SJSA1 (cell line): ENCODE measurements at places on chromosomes 4 and X. TPM values are rescaled to one million over a fixed set of nuclear protein-coding genes. Genes with fewer than 3 reads are reported as not detected.

DNA sequence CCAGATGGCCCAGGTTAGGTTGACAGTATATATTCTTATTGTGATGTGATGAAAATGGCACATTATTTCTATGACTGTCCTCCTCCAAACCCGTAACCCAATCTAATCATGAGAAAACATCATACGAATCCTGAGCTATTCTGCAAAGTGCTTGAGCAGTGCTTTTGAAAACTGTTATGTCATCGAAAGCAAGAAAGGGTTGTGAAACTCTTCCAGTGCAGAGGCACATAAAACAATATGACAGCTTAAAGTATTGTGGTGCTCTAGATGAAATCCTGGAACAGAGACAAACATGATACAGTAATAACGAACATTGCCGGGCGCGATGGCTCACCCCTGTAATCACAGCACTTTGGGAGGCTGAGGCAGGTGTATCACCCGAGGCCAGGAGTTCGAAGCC lies 1648.0 kb downstream of the STIM2 start:
- no peaks in the 10 kb centered on the region for H3K36me3 ChIP-seq
- H3K4me3 ChIP-seq: no peak overlapping the region
- H3K4me1 ChIP-seq: no peaks in the 10 kb centered on the region
- no peaks in the 10 kb centered on the region for H3K27me3 ChIP-seq

- H3K27ac ChIP-seq: no peak within 1 kb of the TSS
- H3K4me3 ChIP-seq: no peak within 1 kb of the TSS
- H3K27me3 ChIP-seq: no peaks in the 10 kb centered on the region
- H3K4me1 ChIP-seq: no peaks in the 10 kb centered on the region
- DNase-seq: no peak
These were observed at the start of gene HTR2C for GRCh38 chrX:114583646-114584374. TSS of gene HTR2C (plus strand) at chrX:114584086. CDS start at chrX:114726937, 142,851 bp downstream.

DNA sequence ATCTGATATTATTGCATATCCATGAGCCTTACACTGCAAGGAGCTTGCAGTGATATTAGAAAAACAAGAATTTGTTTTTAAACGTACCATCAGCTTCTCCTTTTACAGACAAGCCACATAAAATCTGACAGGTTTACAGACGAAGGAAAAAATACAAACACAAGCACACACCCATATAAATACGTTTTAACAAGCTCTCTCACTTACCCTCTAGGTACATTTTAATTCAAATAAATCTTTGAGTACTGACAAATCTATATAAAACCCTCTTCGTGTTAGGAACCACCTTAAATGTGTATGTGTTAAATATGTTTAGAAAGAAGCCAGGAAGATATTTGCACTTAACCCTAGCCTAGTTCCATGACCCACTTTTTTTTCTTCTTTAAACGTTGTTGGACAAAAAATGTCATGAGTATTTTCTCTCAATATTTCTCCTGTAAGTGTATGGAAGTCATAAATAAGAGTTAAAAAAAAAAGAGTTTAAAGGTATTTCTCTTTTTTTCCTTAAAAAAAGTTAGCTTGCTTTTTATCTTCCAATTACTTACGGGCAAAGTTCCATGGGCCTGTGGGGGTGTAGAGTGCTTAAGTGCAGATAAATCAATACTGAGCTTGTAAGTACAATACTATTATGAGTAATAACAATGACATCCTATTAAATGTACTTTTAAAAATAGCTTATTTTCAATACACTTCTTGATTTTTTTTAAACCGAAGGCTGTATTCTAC lies 1.5 kb downstream of the ARAP2 start:
- H3K27ac ChIP-seq: no peak overlapping the region
- H3K4me3 ChIP-seq: no peak overlapping the region

DNA sequence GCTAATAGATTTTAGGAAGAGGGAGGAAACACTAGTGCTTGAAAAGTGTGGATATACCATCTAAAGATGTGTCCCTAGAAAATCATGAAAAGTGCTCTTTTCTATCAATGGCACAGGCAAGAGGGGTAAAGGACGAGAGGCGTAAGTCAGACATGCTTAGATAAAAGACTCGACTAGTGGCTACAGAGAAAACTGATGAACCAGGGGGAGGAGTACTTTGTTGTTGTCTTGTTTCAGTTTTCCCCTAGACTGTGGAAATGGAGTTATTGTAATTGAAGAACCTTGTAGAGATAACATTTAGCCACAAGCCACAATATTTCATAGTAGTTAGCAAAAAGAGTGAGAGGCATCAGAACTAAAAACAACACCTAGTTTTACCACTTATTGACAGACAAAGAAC lies 21.4 kb downstream of the GALNTL6 start:
- H3K4me3 ChIP-seq: no peak overlapping the region
- no peak overlapping the region for H3K27ac ChIP-seq
- H3K4me1 ChIP-seq: no peaks in the 10 kb centered on the region
- no peaks in the 10 kb centered on the region for H3K36me3 ChIP-seq
- no peak for DNase-seq
- no peaks in the 10 kb centered on the region for H3K27me3 ChIP-seq

DNA sequence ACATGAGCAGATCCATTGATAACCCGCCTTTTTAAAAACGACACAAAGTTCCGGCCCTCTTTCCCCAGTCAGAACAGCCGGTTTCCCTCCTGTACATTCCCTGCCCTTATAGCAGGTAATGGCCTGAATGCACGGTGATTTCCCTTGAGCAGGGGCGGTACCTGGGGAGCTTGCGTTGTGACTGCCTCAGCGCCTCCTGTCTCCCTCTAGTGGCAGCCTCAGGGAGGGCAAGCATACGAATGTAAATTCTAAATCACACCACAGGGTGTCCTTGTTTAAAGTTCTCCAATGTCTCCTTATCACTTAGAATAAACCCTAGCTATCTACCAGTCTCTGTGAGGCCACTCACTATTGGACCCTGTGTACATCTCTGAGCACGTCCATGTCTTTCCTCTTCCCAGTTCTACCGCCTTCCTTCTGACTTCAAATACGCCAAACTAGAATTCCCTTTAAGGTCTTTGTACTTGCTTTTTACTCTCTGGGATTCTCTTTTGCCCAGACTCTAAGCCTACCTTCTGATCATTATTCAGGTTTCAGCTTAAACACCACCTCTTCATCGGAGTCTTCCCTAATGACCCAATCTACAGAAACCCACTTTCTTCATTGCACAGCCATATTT lies 18.4 kb upstream of the LDB2 start:
- no peaks in the 10 kb centered on the region for H3K36me3 ChIP-seq
- DNase-seq: peak; percentile 72
- no peaks in the 10 kb centered on the region for H3K27me3 ChIP-seq
- H3K27ac ChIP-seq: no peak overlapping the region
- no peaks in the 10 kb centered on the region for H3K4me1 ChIP-seq
- H3K4me3 ChIP-seq: no peak overlapping the region

Gene KLB
- not detected in 2 replicates for total RNA-seq

Gene RASL11B
- 1.7 TPM in 1 of 2 replicates, not detected in the other for total RNA-seq

Gene TKTL2
- total RNA-seq: not detected in 2 replicates
